ENCODE measurements at places on chromosomes 13 and 19.

- no peak for DNase-seq
Measured at GRCh38 chr13:84812078-84812477, 929.8 kb upstream of the SLITRK1 start.

- DNase-seq, result no peak
Measured at GRCh38 chr13:24925318-24926231, 161.6 kb downstream of the RNF17 start.

DNA sequence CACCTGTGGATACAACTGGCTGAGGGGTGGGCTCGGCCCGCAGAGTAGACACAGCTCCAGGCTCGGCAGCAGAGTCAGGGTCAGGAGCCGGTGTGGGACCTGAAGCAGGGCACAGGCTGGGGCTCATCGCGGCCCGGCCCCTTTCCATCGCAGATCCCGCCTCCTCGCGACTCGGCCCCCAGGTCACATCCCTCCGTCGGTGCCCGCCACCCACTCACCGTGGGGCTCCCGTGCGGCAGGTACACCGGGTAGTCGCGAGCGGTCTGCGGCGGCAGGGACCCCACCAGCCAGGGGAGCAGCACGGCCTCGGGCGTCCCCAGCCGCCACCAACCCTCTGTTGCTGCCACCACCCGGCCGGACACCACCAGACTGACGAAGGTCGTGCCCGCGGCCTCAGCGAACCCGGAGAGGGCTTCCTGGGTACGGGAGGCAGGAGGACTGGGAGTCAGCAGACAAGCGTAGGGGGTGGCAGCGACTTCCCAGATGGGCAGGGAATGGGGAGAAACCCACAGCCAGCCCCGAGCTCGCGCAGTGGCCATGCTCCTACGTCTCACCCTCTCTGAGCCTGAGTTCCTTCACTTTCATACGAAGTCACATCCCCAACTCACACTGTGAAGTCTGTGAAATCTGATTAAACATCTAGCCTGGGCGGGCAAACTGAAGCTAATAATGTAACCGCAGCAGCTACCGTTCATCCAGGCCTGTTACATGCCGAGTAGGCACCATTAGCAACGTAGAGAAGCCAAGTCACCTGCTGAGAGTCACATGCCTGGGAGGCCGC is 3.7 kb downstream of the FUZ start:
- DNase-seq, result no peak

- no peak for DNase-seq
Measured at GRCh38 chr19:46025835-46026234, 3.0 kb upstream of the PGLYRP1 start.

DNA sequence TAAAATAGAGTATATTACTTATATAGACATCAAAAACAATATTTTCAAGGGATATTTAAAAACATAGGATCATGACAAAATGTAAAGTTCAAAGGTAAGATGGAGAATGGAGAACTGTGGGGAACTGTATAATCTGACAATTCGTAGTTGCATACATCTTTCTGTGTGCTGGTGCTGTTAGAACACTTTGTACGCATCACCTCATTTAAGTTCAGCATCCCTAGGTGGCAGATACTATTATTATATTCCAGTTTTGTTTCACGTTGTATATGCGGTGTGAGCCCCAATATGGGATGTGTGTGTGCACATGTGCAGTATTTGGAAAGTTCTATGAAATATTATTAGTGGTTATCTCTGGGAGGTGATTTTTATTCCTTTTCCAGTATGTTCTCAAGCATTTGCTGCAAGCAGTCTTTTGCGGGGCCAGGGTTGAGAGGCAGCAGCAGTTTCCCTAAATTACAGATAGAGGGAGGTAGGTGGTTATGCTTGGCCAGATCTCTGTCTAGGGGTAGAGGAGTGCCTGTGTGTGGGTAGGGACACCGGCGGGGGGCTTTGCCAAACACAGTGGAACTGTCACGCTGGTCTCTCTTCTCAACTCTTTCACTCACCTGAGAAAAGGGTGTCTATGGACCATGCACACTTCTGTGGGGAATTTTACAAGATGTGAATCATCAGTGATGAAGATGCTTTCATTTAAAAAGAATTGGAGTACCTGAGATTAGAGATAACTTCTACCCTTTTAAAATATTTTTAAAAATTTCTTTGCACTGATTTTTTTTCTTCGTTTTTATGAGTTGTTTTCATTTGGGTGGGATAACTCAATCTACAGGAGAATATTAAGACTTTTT is 55.6 kb upstream of the ALOX5AP start:
- no peak for DNase-seq

DNA sequence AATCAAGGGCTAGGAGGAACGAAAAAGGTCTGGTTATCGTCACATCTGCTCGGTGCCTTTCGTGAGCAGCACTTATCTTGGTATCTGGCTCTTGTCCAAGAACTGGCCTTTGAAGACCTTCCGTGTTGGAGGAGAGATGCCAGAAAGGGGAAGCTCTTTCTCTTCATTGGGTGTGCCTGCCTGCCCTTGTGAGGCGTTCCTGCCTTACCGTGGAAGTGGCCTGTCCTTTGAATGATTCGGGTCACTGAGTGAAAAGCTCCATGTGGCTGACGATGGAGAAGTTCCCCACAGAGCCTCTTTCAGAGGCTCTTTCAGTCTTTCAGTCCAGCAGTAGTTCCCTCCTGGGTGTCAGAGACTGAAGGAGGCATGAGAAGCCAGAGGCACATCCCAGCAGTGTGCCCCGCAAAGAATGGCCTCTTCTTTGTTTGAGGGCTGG is 121.5 kb upstream of the SLC10A2 start:
- DNase-seq, result no peak

- no peak for DNase-seq
Measured at GRCh38 chr13:113537909-113538688, 46.5 kb upstream of the TFDP1 start.

GRCh38 chr13:103099722-103100293 is 33.6 kb upstream of the SLC10A2 start:
- no peak for DNase-seq

DNA sequence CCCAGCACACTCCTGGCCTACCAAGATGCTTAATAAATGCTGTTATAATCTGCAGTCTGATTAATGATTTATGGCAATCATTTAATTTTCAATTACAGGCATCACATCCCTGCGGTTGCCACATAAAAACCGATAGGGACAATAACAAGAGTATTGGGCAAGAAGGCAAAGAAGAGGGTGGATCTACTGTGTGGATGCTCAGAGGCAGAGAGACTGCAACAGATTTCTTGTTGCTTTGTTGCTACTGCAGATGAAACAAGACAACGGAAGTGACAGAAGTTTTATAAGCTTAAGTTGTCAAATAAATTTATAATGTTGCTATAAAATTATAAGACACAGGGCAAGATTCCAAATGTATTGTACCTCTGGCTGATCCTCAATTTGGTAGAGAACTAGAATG is 154.8 kb downstream of the ABCC4 start:
- DNase-seq, result no peak

- DNase-seq, result no peak
Measured at GRCh38 chr19:15780610-15781418, 6.6 kb upstream of the OR10H5 start.

DNA sequence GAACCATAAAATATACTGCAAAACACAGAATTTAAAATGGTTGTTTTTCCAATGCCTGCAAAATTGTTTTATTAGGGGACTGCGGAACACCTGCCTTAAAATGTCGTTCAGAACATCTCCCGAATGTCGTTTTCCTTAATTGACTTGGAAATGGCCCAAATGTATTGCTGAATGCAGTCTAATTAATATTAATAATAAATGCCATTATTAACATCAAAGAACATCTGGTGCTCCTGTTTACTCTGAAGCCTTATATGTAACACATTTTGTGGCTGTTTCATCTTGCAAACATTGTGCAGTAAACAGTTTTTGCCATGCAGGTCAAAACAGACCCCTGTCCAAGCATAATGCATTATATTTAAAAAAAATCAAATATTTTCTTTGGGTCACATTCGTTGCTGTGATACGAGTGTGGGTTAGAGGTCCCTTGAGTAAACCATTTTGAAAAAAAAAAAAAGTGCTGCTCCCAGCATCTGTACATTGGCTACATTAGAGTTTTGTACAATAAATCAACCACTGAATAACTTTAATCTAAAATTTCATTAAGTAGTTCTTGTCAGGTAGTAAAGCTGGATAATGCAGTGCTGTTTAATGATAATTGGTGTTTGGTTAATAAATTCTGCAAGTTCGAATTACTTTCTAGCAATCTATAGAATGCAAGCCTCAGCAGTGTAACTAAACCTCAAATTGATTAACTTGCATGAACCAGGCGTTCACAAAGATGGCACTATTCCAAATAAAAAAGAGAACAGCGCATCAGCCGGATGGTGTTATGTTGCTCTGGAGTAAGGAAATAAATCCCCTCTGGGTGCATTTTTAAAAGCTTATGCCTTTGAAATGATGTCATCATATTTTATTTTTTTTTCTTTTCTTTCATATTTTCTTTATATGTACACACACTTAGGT is 140.2 kb downstream of the ZNF536 start:
- no peak for DNase-seq

- DNase-seq, result no peak
Measured at GRCh38 chr19:3107658-3108057, 13.5 kb downstream of the GNA11 start.

GRCh38 chr19:3970313-3970807 is 539 bp downstream of the DAPK3 start:
- no peak for DNase-seq

- no peak for DNase-seq
Measured at GRCh38 chr19:11481534-11482383, 913 bp upstream of the ELAVL3 start.

GRCh38 chr19:53664152-53664551 is 32.4 kb downstream of the DPRX start:
- DNase-seq, result no peak

DNA sequence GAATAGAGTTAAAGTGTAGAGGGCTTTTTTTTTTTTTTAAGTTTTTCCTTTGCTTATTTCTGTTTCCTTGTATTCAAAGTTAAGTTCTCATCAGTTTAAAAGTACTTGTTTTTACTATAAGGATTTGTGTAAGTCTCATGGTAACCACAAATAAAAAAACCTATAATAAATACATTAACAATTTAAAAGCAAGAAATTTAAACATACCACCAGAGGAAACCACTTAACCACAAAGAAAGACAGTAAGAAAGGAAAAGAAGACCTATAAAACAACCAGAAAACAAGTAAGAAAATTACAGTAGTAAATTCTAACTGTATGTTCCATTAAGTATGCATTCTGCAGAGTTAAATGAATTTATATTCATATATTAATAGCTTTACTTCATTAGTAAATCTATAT is 999.1 kb upstream of the ATXN8OS start:
- no peak for DNase-seq

DNA sequence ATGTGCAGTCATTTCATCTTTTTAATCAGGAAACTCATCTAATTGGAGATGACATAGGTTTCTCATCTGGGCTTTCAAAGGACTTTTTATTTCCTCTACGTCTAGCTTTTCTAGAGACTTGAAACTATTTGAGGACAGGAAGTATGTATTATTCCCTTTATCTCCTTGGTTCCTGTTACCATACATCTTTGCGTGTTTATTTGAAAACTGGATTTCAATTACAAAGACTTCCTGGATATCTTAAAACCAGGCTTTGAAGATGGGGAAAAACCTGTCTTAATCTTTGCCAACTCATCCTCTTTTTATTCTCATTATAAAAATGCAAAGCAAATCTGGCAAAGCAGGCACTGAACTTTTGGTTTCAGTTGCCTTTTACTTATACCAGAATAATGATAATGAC is 130.5 kb downstream of the LMO7 start:
- no peak for DNase-seq

GRCh38 chr13:113938716-113939115 is 35.2 kb downstream of the C13orf46 start:
- DNase-seq, result no peak

DNA sequence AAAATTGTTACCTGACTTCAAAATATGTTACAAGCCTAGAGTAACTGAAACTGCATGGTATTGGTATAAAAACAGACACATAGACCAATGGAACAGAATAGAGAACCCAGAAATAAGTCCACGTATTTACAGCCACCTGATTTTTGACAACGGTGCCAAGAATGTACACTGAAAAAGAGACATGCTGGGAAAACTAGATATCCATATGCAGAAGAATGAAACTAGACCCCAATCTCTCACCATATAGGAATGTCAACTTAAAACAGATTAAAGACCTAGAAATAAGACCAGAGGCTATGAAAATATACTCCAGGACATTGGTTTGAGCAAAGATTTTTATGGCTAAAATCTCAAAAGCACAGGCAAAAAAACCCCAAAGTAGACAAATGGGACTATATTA is 76.5 kb downstream of the LATS2 start:
- no peak for DNase-seq

- DNase-seq, result no peak
Measured at GRCh38 chr19:50461066-50461875, 15.0 kb upstream of the EMC10 start.

GRCh38 chr13:34020388-34020787 is 202.4 kb downstream of the RFC3 start:
- DNase-seq, result no peak

- no peak for DNase-seq
Measured at GRCh38 chr13:27954406-27954851, 14.7 kb downstream of the CDX2 start.

DNA sequence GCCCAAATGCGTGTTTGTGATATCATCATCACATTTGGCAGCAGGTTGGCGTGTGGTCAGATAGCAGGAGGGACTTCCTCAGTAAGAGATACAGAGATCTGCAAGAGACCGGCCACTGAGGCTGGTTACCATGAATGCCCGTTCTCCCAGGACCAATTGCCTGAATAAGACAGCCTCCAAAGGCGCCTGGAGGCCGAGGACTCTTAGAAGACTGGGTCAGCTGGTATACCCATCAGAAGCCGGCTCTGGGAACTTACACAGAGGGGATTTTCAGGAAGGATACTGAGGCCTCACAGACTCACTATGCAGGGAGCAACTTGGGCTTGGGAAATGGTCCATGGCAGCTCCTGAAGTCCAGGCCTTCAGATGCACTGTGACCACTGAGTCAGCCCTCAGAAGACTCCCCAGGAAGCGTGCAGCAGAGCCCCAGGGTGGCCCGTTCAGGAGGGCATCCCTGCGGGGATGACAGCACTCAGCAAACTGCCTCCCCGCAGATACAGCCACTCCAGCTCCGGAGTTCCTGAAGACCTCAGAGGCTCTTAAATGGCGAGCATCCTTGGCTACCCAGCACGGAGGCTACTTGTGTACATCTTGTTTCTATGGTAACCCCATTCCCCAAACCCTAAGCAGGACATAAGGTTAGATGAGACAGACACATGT is 26.4 kb upstream of the VSTM2B start:
- DNase-seq, result no peak

DNA sequence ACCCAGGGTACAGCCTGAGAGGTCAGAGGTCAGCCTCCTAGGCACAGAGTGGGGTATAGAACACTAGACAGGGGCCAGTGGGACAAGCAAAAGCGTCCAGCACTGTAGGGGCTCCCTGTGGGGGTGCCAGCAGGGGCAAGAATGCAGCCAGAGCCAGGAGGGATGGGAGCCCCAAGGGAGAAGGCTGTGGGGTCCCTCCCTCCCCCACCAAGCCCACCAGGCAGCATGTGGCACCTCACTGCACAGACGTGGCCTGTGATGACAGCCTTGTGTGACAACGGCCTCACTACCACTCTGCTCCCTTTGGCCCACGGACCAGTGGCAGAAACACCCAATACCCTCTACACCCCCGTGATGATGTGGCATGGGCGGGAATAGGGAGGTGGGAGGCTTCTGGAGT is 10.1 kb downstream of the ARMC6 start:
- DNase-seq, result no peak
